NB4 (cell line): ENCODE measurements at places on chromosomes 5 and 9.

DNA sequence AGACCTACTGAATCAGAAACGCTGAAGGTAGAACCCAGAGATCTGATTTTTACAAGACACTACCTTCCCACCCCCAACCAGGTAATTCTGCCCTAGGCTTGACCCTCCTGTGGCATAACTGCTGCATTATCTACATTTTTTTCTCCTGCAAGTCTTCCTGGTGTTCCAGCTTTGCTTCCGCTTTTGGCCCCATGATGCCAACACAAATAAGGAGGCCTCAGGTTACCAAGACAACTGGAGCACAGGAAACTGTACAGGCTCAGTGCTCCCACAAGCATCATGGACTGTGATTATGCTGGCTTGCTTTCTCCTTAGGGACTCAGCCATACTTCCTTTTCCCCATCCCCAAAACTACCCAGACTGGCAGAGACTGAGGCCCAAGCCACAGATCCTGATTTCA is 6.6 kb upstream of the MSMP start:
- no peak for DNase-seq

DNA sequence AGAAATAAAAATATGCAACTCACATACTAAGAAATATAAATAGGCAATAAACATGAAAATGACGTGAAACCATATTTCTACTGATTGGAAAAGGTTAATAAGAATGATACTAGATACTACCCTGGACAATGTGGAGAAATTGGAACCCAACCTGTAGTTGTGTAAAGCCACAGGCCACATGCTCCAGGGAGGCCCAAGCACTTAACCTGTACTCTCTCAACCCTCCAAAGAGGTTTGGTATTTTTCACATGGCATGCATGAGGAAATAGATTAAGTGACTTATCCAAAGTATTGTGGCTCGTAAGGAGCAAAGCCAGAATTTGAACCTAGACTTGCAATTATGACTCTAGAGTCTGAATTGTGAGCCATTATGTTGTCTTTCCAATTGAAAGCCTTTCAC is 13.4 kb downstream of the LIFR start:
- DNase-seq = no peak

GRCh38 chr5:125559296-125559695 is 812.9 kb upstream of the ZNF608 start:
- DNase-seq = no peak

GRCh38 chr5:147688656-147689356 is 93.7 kb downstream of the JAKMIP2 start:
- DNase-seq = no peak

GRCh38 chr9:129936222-129936621 is 101.0 kb downstream of the USP20 start:
- no peak for DNase-seq

- DNase-seq = no peak
Measured at GRCh38 chr9:34456746-34457145, 1.6 kb downstream of the FAM219A start.

- DNase-seq = no peak
Measured at GRCh38 chr5:93603793-93604643, 21.0 kb downstream of the NR2F1 start.
